ENCODE measurements at places on chromosomes 16 and 17. TPM values are rescaled to one million over a fixed set of nuclear protein-coding genes. Genes with fewer than 3 reads are reported as not detected.

The JPH3 gene
- not detected for polyA plus RNA-seq

The RND2 gene
- polyA plus RNA-seq = 0.30 TPM

The KRT9 gene
- polyA plus RNA-seq = not detected

The DCUN1D3 gene
- 1.1 TPM for polyA plus RNA-seq

The ABCC11 gene
- polyA plus RNA-seq = not detected

The NTN3 gene
- polyA plus RNA-seq = not detected

The CETP gene
- 0.25 TPM for polyA plus RNA-seq

The ORMDL3 gene
- 136 TPM for polyA plus RNA-seq

The KCNJ18 gene
- polyA plus RNA-seq = not detected

The HSD17B2 gene
- not detected for polyA plus RNA-seq

The UBALD1 gene
- 2.6 TPM for polyA plus RNA-seq

The CCDC78 gene
- not detected for polyA plus RNA-seq

The SUMO2 gene
- polyA plus RNA-seq = 424 TPM

The RPS15A gene
- 2,463 TPM for polyA plus RNA-seq

The KRT33A gene
- not detected for polyA plus RNA-seq

The TNK1 gene
- 1.6 TPM for polyA plus RNA-seq

The MPO gene
- not detected for polyA plus RNA-seq

The NRN1L gene
- not detected for polyA plus RNA-seq

The ZNHIT3 gene
- 89.0 TPM for polyA plus RNA-seq

The ZSCAN10 gene
- not detected for polyA plus RNA-seq

The PHLPP2 gene
- polyA plus RNA-seq = 4.0 TPM

The RAB37 gene
- polyA plus RNA-seq = 85.5 TPM

The ADAP2 gene
- polyA plus RNA-seq = 8.2 TPM

The SMIM22 gene
- not detected for polyA plus RNA-seq

The GNG13 gene
- polyA plus RNA-seq = not detected

The IL4R gene
- polyA plus RNA-seq = 555 TPM

The KIF19 gene
- polyA plus RNA-seq = not detected

The FZD2 gene
- 0.43 TPM for polyA plus RNA-seq

The B3GNT9 gene
- not detected for polyA plus RNA-seq

The TBX2 gene
- polyA plus RNA-seq = not detected

The FOXO3B gene
- polyA plus RNA-seq = 3.4 TPM

The RASL10B gene
- polyA plus RNA-seq = not detected

The ABI3 gene
- polyA plus RNA-seq = 28.4 TPM
